ENCODE measurements at places on chromosomes 7 and 10.

- H3K36me3 ChIP-seq, result no peaks in the 10 kb centered on the region
- no peaks in the 10 kb centered on the region for H3K27me3 ChIP-seq
- H3K4me3 ChIP-seq, result no peak overlapping the region
- peaks cover 9% of the 10 kb centered on the region for H3K4me1 ChIP-seq
- no peak for ATAC-seq
- H3K27ac ChIP-seq, result no peak overlapping the region
Measured at GRCh38 chr7:21346297-21346696, 81.6 kb upstream of the SP4 start.

- peak; percentile 42 for ATAC-seq
- H3K4me3 ChIP-seq, result no peak overlapping the region
- H3K36me3 ChIP-seq, result no peaks in the 10 kb centered on the region
- H3K27me3 ChIP-seq, result no peaks in the 10 kb centered on the region
- H3K4me1 ChIP-seq, result no peaks in the 10 kb centered on the region
Measured at GRCh38 chr10:102994531-102995295, 76.6 kb downstream of the CNNM2 start.

GRCh38 chr10:73837072-73837471 lies 25.7 kb upstream of the NDST2 start:
- H3K27me3 ChIP-seq, result no peaks in the 10 kb centered on the region
- H3K27ac ChIP-seq, result peak overlapping the region; percentile 46
- no peak overlapping the region for H3K4me3 ChIP-seq

DNA sequence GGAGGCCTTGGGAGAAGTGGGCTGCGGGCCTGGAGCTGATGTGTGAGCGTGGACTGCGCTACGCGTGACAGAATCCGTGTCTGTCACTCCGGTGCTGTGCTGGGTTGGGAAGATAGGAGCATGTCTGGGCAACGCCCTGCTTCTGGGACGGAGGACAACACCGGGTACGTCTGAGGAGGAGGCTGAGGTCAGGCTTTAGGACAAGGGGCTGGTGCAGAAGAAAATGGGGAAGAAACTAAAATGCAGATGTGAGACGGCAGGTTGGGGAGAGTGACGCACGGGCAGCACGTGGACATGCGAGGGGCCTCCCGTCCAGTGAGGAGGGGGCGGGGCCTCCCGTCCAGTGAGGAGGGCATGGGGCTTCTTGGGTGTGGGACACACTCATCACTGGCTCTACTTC lies 207.4 kb downstream of the DNAJB6 start:
- no peak overlapping the region for H3K4me3 ChIP-seq
- peaks cover 10% of the 10 kb centered on the region for H3K4me1 ChIP-seq
- H3K27me3 ChIP-seq, result no peaks in the 10 kb centered on the region
- H3K36me3 ChIP-seq, result no peaks in the 10 kb centered on the region
- ATAC-seq, result no peak
- H3K27ac ChIP-seq, result no peak overlapping the region

- no peaks in the 10 kb centered on the region for H3K27me3 ChIP-seq
- no peaks in the 10 kb centered on the region for H3K36me3 ChIP-seq
- H3K27ac ChIP-seq, result no peak overlapping the region
- ATAC-seq, result no peak
- H3K4me3 ChIP-seq, result no peak overlapping the region
Measured at GRCh38 chr7:90698616-90699015, 102.5 kb downstream of the CDK14 start.

- no peak overlapping the region for H3K4me3 ChIP-seq
- H3K36me3 ChIP-seq, result no peaks in the 10 kb centered on the region
Measured at GRCh38 chr7:157887400-157887799, 550.6 kb downstream of the DNAJB6 start.
